ENCODE measurements at places on chromosomes 13 and 19.

DNA sequence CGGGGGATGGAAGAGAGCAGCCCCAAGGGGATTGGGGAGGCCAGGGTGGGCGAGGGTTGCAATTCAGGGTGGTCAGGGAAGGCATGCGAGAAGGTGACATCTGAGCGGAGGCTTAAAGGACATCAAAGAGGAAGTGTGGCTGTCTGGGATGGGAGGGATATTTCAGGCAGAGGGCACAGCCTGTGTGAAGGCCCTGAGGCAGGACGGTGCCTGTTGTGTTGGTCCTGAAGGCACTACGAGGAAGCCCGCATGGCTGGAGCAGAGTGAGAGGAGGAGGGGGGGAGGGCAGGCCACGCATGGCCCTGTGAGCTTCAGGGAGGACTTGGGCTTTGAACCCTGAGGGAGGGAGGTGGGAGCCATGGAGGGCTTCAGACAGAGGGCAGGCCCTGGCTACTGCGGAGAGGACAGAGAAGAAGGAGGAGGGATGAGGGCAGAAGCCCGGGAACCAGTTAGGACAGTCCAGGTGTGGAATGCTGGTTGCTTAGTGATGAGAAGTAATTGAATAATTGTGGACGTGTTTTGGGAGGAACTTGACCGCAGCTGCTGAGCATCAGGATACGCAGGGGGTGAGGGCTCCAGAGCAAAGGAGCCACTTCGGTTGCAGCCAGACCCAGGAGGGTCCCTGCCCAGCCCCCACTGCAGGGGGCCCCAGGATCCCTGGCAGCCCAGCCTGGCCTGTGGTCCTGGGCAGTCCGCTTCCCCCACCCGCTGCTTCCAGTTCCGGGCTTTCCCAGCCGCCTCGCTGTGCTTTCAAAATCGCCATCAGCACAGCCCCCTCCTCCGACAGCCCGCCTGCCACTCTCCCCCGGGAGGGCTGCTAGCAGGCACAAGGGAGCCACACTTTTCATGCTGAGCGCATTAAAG, 6.2 kb downstream of the TLE6 start:
- no peak for DNase-seq

- no peak for DNase-seq
Measured at GRCh38 chr19:45045671-45046353, 7.0 kb downstream of the CLASRP start.

DNA sequence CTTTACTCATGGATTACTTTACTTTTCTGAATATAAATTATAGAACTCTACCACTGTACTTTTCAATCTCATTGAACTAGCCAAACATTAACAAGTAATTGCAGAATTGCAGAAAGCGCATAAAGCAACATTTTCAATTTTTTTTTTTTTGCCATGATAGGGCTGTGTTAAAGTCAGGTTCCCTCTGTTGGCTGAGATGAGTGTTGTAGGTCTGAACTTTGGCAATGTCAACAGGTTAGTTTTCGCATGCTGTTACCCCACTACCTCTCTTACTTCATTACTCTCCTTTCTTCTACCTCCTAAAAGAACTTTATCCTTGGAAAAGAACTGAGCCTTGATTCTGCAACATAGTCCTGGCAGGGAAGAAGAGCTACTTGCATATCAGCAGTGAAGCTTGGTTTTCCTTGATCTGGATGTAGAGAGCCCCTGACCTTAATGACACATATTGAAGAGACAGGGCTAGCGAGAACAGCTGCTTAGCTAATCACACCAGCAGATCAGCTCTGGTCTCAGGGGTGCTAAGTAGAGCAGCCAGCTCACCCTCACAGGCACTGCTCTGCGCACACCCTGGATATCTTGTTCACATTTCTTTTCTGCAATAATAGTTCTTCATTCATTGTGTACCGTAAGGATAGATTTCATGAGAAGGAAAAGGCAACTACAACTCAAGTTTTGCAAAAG, 119.5 kb downstream of the FLT1 start:
- DNase-seq: no peak

- DNase-seq: no peak
Measured at GRCh38 chr13:27975564-27976361, 6.6 kb upstream of the CDX2 start.

DNA sequence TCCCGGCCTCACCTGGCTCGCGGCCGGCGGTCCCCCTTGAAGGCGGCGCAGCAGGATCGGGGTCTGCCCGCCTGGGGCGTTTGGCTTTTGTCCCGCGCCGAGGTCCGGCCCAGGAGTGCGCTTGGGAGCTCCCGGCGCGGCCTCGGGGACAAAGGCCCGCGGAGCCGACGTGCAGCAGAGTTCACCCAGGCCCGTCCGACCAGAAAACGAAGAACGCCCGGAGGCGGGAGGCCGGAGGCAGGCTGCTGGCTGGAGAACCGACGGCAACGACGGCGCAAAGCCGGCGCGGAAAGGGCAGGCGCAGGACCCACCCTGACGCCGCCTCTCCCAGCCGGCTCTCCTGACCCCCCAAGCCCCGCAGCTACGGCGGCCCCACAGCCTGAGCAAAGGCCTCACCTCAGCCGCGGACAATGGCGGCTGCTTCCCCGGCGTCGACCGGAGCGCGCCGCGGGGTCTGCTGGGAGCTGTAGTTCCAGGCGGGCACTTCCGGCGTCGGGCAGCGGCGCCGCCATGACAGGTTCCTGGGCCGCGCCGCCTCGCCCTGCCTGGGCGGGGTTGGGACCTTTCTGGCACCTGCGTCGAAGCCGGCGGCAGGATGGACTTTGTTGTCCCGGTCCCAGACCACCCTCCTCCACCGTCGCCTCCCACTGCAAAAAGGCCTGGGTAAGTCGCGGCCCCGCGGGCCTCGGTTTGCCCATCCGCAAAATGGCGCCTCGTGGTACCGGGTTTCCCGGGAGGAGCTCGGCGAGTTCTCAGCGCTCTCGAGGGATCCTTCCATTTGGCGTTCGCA, at the start of gene ZNF606:
Gene ZNF606, minus strand, starts transcription at position 437 of the 790 bp plus-strand sequence. CDS start 1,501 bp downstream, outside the sequence.
- DNase-seq: peak; percentile 51

- no peak for DNase-seq
Measured at GRCh38 chr19:9877780-9878510, 42.8 kb downstream of the PIN1 start.

- DNase-seq: no peak
Measured at GRCh38 chr13:44116562-44117332, 237.0 kb downstream of the LACC1 start.

- no peak for DNase-seq
Measured at GRCh38 chr13:77916488-77916887, 2.1 kb downstream of the EDNRB start.

- no peak for DNase-seq
Measured at GRCh38 chr19:17778968-17779929, 15.7 kb upstream of the B3GNT3 start.

- DNase-seq: no peak
Measured at GRCh38 chr13:113616991-113617749, 32.6 kb downstream of the TFDP1 start.

GRCh38 chr13:99757756-99758459, 213.7 kb downstream of the ZIC5 start:
- DNase-seq: no peak

DNA sequence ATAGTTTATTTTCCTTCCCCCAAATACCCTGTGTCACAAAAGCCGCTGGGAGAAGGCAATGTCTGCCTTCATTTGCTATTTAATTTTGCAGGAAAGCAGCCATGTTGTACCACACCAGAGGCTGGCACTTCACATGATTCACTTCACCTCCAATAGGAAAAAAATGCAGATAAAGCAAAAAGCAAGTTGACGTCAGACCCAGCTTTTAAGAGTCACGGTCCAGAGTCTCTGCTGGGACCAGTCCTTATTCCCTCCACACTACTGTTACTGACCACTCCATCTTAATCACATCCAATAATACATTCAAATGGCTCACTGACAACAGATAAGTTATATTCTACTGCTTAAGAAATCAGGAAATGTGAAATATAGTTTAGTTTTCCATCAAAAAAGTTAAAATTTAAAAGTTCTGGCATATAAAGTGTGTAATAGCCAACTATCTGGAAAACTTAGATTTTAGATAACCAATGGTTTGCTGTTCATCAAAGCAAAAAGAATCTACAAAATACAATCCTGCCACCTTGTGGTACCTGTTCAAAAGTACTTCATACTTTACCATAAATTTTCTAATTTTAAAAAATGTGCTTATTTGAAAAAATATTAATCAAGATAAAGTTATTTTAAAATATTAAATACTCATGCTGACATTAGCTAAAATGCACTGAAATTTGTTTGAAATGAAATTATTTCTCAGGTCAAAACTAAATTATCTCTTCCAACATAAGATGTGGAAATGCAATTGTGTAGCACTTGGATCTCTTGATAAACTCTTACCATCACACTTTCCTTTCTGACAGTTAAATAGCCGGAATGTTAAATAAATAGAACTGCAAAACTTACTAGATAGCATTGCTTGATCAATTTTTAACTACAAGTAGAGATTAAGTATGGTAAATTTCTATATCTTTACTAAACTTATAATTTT, 97.3 kb downstream of the SERP2 start:
- no peak for DNase-seq

- no peak for DNase-seq
Measured at GRCh38 chr19:15475611-15476010, 3.7 kb downstream of the PGLYRP2 start.

GRCh38 chr13:49134305-49134704, 85.8 kb upstream of the MLNR start:
- DNase-seq: no peak

- no peak for DNase-seq
Measured at GRCh38 chr13:81017513-81018152, 676.7 kb upstream of the SPRY2 start.

DNA sequence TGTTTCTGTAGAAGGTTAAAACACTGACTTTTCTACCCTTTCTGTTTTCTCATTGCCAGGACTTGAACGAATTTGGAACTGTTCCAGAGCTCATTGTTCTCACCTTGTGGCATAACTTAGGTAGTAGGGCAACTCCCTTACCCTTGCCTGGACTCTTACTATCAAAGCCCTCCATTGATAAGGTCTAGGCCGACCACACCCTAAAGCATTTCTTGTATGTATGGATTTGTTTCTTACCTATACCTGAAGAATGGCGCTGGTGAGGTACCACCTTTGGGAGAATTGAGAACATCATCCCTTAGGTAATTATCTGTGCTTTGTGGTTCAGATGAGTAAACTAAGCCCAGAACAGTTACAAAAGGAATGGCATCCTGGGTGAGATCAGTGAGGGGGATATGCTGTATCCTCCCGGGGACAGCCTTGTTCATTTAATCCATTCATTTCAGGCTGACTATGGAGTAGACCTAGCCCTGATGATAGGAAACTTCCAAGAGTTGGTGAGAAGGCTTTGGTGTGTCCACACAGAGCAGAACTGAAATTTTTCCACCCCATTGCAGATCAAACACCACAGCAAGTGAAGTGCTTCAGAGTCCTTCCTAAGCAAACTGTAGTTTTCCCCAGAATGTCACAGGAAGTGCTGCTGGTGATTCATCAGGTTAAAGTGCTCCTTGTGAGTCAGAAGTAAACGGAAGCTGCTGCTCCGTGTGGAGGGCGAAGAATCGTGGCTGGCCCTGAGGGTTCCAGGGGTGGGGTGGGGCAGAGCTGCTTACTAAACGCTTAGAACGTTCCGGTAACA, 113.0 kb downstream of the TEX26 start:
- peak; percentile 58 for DNase-seq

GRCh38 chr13:96994017-96994857, at the start of gene OXGR1:
Gene OXGR1 (minus strand): TSS chr13:96994476. CDS start chr13:96987759, 6,717 bp downstream.
- DNase-seq: no peak

DNA sequence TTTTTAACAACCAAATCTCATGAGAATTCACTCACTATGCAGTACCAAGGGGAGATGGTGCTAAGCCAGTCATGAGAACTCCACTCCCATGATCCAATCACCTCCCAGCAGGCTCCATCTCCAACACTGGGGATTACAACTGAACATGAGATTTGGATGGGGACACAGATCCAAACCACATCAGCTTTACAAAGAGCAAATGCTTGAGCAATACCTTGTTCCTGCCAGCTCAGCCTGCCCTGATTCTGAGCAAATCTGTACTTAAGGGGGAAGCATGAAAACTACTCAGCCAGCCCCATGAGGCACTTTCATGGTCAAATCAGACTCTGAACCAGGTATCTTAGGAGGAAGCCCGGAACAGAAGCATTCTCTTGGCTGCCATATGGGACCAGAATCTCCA, 259.9 kb downstream of the TBC1D4 start:
- DNase-seq: no peak

GRCh38 chr19:4744451-4745174, 21.0 kb upstream of the DPP9 start:
- no peak for DNase-seq

DNA sequence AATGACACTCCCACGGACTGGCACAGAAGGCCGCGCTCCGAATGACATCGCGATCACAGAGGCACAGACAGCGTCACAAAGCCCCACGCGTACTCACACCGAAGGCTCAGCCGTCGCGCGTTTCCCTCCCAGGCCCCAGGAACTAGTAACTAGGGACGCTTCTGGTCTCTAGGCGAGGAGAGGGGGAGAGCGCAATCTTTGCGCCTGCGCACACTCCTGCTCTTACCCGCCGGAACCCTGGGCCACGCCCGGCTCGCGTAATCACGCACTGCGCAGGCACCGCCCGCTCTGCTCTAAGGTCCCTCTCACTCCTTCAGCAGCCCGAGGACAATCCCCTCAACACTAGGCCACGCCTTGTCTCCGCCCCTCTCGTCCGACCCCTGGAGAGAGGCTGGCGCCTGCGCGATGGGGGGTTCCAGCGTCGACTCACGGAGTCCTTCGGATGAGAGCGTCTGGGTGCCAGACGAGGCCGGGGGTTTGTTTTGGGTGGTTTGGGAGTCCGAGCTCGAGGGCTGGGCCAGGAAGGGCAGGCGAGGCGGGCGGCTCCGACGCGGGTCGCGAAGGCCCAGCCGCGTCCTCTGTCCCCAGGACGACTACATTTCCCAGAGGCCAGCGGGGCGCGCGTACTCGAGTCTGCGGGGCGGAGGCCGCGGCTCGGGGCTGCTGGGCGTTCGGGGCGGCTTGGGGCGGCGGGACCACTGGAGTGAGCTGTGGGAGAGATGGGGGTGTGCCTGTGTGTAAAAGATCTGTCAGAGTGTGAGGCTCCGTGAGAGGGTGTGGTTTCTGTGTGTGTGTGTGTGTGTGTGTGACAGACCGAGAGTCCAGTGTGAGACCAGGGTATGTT, at the start of gene ZNF471:
Gene ZNF471, plus strand, starts transcription at position 410 of the 844 bp plus-strand sequence. CDS start 3,717 bp downstream, outside the sequence.
- peak; percentile 79 for DNase-seq

- DNase-seq: no peak
Measured at GRCh38 chr19:51047031-51047335, 12.2 kb upstream of the KLK12 start.

DNA sequence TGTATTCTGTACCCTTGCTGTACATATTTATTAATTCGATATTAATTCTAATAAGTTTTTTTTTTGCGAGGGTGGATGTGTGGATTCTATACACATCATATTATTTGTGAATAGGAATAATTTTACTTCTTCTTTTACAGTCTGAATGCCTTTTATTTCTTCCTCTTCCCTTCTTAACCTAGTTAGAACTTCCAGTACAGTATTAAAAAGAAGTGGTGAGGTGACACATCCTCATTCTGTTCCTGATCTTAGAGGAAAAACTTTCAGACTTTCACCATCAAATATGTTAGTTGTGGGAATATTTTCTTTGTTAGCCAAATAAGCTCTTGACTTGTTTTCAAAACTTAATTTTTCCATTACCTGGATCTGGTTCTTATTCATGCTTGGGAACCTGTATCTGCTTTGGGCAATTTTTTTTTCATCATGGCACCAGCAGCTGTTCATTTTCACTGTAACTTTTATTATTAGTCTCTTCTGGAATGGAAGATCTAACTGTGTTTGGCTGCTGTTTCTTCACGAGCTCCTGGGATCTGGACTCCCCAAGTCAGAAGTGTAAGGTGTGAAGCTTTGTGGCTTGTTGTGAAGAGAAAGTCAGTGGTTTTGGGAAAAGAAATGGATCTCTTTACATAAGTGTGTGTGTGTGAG, 33.1 kb downstream of the RGCC start:
- no peak for DNase-seq
